Suprapubic skin (tissue), 4 donors: ENCODE measurements at places on chromosomes 6 and 20. TPM values are rescaled to one million over a fixed set of nuclear protein-coding genes. Genes with fewer than 3 reads are reported as not detected.

- DNase-seq: no peak
These were observed 384.4 kb downstream of the BMP2 start for GRCh38 chr20:7151676-7152470.

DNA sequence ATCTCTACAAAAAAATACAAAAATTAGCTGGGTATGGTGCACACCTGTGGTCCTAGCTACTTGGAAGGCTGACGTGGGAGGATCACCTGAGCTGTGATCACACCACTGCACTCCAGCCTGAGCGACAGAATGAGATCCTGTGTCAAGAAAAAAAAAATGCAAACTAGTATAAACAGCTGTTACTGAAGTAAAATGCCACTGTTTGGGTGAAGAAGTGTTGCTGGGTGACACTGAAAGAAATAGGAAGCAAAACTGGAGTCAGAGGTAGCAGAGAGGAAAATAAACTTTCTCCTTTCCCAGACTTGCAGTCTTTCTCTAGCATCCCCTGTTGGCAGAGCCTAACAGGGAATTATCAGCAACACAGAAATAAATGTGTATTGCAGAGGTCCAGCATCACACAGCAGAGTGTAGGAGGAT is 241.2 kb upstream of the PREP start:
- no peak for DNase-seq

- no peak for DNase-seq
These were observed 350.8 kb downstream of the CDKAL1 start for GRCh38 chr6:20885076-20885475.

The SLC22A7 gene
- total RNA-seq: not detected

DNA sequence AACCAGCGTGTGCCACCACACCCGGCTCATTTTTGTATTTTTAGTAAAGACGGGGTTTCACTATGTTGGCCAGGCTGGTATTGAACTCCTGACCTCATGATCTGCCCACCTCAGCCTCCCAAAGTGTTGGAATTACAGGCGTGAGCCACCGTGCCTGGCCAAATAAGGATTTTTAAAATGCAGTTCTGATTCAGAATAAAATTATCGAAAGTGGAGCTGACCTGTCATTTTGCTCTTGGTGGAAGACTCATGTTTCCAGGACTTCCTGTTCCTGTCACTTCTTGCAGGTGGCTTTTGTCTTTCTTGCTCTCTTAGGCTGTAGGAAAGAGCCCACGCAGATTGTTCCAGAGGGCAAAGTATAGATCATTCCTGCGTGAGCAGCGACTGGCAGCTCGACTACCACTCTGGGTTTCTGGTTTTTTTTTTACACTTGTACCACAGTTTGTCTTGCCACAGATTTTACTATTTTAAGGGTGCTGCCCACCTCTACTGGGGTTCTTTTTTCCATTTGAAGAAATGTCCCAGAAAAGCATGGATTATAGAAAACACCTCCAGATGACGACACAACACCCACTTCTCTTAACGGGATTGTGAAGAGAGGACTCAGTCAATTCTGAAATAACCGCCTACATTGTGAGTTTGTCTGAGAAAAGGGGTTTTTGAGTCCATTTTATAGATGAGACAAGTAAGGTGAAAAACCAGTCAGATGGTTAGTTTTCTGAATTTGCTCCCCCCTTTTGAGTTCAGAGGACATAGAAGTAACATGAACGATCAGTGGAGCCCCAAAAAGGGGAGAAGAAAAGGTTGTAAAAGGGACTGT is 7.5 kb downstream of the JARID2 start:
- DNase-seq: no peak

DNA sequence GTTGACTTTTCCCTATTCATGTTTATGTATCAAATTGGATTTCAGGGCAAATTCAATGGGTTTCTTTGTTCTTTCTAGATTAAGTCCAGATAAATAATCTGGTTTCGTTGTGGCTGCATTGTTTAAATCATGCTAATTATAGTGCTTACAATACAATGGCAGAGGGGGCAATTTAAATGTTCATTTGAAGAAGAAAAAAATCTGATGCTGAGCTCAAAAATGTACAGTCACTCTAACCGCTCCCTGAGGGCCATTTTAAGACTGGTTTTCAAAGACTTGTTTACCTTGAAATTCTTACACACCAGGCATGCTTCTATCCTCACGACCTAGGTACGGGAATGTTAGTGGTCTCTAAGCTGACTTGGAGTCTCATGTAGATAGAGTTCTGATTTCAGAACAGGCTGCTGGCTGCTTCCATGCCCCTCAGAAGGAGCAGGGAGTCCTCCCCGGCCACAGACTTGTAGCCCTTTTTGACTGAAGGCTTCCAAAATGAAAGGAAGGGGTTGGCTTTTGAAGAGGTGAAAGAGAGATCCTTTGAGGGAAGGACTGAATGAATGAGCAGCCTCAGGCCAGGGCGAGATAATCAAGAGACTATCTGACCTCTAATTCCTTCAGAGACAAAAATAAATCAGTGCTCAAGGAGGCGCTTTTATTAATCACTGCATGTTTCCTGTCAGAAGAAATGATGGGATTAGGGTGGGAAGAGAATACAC is 86.1 kb upstream of the ZNF217 start:
- DNase-seq: no peak
